ENCODE measurements at places on chromosomes 3 and 15.
A peak's percentile ranks its signal among the peaks of the same experiment; 100 is the strongest.

GRCh38 chr3:33278163-33278562, 921 bp downstream of the FBXL2 start:
- peak; percentile 18 for DNase-seq

GRCh38 chr15:98737721-98738120, 89.4 kb downstream of the IGF1R start:
- DNase-seq, result no peak

DNA sequence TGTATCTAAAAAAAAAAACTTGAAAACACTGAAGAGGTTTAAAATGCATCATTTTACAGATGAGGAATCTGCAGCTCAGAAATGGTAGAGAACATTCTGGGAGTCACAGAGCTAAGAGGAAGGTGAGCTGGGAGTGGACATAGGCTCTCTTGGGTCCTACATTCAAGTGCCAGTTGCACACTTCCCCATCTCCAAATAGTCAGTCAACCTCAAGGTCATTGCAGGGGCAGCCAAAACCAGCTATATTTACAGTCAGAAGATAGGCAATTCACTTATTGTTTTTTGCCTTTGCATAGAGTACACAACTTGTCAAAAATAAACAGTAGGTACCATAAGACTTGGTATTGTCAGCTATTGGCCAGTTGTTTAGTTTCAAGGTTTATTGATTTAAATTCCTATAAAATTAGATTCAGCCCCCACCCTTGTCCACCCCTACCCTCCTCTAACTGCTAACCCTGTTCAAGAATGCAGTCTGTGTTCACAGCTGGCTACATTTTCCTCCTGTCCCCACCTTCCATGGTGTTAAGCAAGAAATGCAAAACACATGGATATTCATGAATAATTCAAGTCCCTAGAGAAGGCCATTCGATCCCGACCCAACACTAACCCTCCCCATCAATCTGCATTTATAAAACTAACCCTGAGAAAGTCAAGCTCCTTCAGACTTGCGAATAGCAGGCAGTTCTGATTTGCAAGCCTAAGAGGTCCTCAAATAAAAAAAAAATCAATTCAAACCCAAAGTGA, 567.0 kb upstream of the MCTP2 start:
- no peak for DNase-seq

GRCh38 chr3:70776081-70776480, 463.6 kb upstream of the MDFIC2 start:
- DNase-seq, result no peak

DNA sequence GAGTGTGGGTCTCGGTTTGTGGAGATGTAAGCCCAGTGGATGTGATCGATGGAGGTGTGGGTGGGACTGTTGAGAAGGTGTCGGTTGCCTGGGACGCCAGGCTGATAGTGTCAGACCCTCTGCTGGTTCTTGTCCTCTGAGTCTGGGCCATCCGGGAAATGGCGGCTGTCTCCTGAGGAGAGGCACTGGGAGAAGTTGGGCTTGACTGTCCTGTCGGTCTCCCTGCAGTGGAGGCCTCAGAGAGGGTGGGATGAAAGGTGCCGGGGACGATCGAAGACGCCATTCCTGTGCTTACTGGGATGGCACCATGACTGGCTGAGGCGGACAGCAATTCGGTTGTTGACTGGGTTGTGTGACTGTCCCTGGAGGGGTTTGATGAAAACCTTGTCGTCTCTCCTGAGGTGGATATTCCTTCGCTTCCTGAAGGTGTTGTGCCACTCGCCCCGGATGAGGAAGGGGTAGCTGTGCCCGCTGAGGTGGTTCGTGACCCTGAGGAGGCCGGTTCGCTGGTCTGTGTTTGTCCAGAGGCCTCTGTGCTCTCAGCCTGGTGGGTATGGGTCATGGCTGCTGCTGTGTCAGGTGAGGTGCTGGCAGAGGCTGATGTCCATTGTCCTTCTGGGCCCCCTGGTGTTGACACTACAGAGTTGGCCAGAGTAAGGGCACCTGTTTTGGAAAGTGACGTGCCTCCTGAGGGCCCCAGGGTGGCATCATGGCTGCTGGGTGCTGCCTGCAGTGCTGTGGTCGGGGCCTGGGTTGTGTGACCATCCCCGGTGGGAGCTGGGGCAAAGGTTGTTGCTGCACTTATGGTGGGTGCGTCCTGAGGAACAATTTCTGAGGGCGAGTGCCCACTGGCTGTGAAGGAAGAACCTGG, 22.8 kb downstream of the MUC4 start:
- DNase-seq, result no peak

DNA sequence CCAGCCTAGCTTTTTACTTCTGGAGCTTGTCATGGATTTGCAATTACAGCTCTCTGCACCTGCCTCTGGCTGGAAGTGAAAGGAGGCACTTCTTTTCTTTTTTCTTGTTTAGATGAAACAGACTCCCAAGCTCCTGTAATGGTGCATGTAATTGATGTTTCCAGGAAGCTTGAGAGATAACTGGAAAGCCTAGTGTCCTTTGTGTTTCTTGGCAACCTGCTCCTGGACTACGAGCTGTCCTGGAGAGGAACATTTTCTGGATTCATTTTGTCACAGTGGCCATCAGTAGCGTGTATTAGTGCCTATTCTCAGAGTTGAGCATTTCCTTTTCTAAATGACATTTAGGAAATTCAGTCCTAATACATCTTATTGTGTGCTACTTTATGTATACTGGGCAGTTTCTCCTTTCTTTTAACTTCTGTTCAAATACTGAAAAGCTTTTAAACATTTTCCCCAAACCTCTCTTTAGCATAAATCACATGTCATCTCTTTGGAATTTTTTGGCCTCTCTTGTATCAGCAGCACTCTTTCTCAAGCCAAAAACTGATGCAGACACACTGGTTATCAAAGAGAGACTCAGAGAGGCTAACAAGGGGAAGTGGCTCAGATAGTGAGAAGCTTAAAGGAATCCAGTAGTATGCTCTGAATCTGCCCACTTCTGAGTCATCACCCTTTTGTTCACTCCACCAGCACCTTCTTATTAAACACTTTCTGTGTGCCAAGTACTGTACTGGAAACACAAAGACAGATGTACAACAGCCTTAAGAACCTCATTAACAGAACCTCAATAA, 62.6 kb upstream of the SLC2A2 start:
- DNase-seq, result no peak

- no peak for DNase-seq
These were observed 42.9 kb downstream of the RPN1 start for GRCh38 chr3:128607710-128608048.

DNA sequence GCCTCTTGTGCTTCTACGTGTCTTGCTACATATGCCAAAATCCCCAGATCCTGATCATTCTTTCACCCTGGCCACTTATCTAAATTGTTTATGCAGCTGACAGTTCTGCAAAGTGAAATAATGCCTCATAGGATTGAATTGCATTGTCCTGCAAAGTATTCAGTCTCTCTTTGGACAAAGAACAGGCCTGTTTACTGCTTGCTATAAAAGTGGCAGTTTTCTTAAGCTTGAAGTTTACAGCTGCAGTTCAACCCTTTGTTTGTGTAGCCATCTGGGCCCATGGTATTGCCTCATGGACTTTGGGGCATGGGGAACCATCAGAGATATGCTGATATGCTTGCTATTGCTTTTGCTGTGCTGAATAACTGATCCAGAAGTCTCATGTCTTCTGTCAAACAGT, 523.2 kb downstream of the OTOL1 start:
- DNase-seq, result no peak

DNA sequence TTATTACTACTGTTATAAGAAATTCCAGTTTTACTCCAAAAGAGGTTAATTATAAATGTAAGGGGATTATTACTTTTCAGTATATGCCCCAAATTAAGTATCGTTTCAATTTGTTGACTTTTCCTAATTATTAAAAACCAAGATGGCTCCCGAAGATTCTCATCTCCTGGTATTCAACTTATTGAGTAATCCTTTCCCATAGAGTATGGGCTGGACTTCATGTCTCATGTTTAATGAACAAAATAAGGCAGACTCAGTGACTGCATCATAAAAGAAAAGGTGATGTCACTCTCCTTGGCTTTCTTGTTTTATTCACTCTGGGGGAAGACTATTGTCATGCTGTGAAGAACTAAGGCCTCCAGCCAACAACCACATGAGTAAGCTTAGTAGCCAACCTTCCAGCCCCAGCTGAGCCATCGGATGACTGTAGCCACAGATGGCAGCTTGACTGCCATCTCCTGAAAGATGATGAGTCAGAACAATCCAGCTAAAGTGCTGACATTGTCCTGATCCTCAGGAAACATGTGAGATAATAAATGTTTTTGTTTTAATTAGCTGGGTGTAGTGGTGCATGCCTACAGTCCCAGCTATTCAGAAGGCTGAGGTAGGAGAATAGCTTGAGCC, 17.3 kb downstream of the IGF2BP2 start:
- no peak for DNase-seq

DNA sequence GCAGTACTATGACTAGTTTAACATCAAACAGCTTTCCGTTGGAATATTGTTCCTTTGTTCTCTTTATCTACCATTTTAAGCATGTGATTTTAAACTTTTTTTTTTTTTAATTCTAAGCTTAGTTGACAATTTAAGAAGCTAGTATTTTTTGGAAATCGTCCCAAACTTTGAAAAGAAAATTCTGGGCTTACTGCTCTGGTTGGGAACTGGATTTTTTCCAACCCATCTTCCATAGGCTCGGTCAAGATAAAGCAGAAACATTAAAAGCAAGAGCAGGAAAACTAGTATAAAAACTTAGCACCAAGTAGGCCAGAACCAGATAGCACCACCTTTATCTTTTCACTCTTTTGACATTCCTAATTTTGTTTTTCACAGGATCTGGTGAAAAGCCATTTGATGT, 49.9 kb downstream of the TSC22D2 start:
- DNase-seq, result no peak

DNA sequence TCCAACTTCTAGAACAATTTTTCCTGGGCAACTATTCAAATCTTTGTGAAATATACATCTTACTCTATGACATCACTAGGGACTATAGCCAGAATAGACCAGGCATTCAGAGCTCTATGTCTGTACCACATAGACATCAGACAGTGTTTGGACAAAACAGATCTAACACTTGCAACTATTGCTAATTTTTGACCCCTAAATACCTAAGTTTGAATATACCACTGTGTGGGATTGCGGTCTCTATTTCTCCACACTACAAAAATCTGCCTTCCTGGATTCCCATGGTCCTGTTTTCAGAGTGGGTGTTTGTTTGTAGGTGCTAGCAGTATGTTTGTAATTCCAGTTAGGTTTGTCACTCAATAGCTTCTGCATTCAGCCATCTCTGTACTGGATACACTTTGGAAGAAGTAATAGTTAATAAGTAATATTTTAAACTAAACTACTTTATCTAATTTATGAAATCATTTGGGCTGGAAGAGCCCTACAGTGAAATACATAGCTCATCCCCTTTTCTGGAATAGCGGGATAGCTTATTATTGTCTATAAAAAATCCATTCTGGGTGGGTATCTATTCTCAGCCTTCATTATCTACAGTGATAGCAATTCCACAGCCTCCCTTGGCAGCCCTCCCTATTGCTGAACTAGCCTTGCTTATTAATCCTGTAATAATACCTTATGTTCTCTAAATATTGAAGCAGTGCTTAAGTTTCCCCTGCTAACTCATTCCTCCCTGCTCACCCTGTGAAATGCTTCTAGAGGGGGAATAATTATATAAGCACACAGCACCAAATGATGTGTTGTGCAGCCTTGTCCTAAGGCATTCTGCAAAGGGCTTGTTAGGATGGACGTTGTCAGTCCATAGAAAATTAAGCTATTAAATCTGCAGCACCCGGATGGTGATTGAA, 49.4 kb downstream of the RBMS3 start:
- DNase-seq, result no peak

DNA sequence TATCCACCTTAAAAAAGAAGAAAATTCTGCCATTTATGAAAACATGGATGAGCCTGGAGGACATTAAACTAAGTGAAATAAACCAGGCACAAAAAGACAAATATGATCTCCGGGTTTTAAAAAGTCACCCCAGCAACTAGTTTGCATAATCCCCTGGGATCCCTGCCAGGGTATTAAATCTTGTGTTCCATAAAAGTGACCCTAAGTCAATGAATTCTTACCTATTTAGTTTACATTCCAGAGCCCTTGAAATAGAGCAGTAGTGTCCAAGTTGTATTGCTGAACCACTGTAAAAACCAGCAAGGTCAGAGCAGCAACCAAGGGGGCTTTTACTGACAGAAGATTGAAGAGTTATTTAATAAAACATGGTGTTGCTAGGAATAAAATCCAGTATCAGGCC, 716.8 kb upstream of the BCHE start:
- no peak for DNase-seq

DNA sequence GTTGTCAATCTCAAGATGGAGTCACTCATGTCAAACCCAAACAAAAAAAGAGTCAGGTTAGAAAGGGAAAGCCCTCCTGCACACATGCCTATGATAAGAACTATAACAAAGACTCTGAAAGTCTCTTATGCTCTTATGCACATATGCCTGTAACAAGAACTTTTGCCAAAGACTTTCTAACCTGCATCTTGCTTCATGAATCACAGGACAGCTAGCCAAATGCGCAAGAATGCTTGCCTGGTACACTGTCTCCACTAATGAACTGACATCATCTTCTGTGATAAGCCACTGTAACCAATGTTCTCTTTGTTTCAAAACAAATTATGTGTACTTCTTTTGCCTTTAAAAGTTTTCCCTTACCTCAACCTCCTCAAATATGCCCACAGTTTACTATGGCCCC, 18.2 kb upstream of the EHHADH start:
- DNase-seq, result no peak

GRCh38 chr3:71489315-71489761, 94.2 kb downstream of the FOXP1 start:
- no peak for DNase-seq

DNA sequence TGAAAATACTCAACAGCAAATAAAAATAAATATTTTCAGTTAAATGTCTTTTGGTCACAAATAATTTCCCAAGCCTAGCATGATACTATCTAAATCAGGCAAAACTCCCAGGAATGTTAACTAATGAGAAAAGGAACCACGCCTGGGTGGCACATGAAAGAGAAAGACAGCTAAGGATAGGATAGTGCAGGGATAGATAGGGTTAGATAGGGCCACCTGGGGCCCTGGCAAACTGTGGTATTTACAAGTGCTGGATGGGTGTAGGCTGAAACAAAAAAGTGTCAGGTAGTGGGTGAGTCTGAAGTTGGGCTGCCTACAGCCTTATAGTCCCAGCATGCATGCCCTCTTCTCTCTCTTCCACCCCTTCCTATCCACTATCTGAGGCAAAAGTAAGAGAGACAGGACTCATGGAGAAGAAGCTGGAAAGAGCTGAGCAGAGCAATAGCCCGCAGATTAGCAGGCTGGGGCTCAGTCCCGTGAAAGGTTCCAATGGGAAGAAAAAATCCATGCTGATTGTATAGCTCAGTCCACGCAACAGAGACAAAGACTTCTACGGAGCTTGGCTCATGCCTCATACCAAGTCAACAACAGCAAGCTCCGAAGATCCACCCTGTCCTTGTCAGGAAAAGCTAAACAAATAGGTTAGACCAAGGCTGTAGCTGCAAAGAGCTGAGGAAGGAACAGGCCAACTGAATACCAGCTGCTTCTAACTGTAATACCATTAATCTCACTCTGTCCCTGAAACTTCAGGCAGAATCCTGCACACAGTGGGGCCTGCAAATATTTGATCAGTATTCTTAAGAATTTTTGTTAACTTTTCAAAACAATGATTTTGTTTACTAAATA, 342.1 kb upstream of the ATP11B start:
- DNase-seq, result no peak

GRCh38 chr3:138768946-138769345, 65.8 kb downstream of the PIK3CB start:
- DNase-seq, result no peak

- DNase-seq, result no peak
These were observed 135.0 kb downstream of the STAG1 start for GRCh38 chr3:136617198-136617597.

Measured in HEK293T (cell line).